ENCODE measurements at places on chromosomes 3 and 15. TPM values are rescaled to one million over a fixed set of nuclear protein-coding genes. Genes with fewer than 3 reads are reported as not detected.

The CISH gene
- 11.8 TPM for polyA plus RNA-seq

The DUOXA1 gene
- 1.7 TPM for polyA plus RNA-seq

The MAGI1 gene
- 12.7 TPM for polyA plus RNA-seq

The CCRL2 gene
- polyA plus RNA-seq, result 11.2 TPM

All from sigmoid colon (tissue), 7 donors.